Urothelium cell line (cell line): ENCODE measurements at places on chromosomes 6 and 20.

- no peak for DNase-seq
These were observed 5.9 kb upstream of the PDE10A start for GRCh38 chr6:165668951-165669350.

GRCh38 chr20:63273635-63274380 is 1.2 kb downstream of the ARFGAP1 start:
- DNase-seq: peak; percentile 79

DNA sequence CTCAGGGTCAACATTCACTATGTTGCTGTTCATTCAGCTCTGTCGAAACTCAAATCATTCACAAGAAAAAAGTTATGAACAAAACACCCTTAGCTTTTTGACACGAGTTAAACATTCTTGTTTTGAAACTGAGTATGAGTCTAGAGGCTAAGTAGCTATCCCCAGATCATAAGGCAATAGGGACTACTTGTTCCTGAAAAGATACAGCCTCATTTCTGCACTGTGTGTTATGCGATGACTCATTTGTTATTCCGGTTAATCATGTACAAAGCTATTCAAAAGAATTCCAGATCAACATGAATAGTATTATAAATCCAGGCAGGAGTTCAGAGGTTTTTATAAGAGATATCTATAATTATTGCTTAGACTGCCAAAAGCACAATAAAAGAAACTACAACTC is 908.0 kb downstream of the QKI start:
- DNase-seq: peak; percentile 46

GRCh38 chr20:9412309-9412708 is 102.1 kb upstream of the LAMP5 start:
- DNase-seq: no peak

GRCh38 chr6:2993755-2994317 is 5.9 kb upstream of the NQO2 start:
- DNase-seq: no peak

- DNase-seq: no peak
These were observed 124.6 kb downstream of the FOXA2 start for GRCh38 chr20:22459754-22460153.

GRCh38 chr20:10705801-10706459 is 32.1 kb upstream of the JAG1 start:
- peak; percentile 78 for DNase-seq
